ENCODE measurements at places on chromosomes 2 and 18.

GRCh38 chr2:118834901-118835745 lies 12.3 kb downstream of the EN1 start:
- DNase-seq = peak; percentile 17

DNA sequence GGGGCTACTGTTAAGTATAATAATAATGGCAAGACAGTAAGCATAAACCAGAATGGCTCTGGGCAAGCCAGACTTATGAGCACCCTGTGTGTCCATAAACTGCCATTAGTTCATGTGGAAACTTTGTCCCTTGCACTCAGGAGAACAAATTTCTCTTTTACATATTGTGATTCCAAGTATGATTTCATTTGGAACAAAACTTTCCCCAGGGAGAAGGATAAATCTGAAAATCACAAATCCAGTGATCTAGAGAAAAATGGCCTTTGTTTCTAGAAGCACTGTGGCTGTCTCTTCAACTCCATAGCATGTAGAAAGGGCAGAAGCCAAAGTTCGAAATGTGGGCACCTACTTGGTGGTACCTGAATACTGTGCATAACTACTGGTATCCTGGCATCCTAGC lies 823.7 kb upstream of the SOX11 start:
- DNase-seq = no peak

GRCh38 chr2:59462422-59463197 lies 1090.8 kb downstream of the BCL11A start:
- no peak for DNase-seq

DNA sequence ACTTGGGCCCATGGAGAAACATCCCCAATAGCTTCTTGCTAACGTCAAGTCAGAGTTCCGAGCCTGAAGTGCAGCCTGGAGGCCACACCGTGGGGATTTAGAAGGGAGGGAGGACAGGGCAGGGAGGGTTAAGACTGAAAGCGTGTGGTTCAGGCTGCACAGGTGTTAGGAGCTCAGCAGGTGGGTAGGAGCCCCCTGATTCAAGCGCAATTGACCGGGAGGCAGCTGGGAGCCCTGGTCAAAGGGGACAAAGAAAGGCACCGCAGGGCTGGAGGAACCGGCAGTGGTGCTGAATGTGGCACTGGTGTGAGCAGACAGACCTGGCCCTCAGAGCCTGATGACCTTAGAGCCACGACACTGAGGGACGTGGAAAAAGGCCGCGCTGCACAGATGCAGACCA lies 149.6 kb downstream of the TMEM18 start:
- no peak for DNase-seq

DNA sequence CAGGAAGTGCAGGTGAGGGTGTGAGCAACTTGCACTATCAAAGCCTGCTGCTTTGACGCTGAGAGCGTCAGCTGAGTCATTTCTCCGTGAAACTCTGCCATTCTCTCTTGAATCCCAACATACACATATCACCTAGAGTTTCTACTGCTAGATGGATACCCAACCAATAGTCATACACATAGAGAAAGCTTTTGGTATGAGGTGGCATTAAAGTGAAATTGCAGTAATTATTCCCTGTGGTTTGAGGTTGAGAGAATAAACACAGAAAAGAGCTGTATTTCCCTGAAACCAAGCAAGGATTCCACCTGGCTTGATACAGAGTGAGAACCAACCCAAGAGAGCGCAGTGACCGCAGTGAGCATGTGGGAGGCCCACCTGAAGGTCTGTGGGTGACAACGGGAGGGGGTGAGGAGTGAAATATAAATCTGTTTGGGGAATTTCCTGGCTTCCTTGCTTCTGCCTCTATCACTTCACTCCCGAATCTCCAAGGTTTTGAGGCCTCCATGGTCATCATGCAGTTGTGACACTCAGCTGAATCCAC lies 28.8 kb upstream of the TMEM18 start:
- no peak for DNase-seq

DNA sequence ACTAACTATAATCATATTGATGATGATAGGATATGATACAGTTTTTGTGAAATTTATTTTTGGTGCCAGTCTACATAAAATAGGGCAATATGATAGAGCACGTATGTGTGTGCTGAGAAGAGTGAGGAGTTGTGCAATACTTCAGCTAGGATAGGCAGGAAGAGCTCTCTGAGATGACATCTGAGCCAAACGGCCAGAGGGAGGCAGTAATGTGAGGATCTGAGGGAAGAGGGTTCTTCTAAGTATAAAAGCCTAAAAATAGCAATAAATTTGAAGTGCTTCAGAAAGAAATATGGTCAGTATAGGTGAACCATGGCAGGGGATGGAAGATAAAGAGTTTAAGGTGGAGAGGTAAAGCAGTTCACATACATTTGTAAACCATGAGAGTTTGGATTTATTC lies 102.5 kb downstream of the OLA1 start:
- DNase-seq = no peak

DNA sequence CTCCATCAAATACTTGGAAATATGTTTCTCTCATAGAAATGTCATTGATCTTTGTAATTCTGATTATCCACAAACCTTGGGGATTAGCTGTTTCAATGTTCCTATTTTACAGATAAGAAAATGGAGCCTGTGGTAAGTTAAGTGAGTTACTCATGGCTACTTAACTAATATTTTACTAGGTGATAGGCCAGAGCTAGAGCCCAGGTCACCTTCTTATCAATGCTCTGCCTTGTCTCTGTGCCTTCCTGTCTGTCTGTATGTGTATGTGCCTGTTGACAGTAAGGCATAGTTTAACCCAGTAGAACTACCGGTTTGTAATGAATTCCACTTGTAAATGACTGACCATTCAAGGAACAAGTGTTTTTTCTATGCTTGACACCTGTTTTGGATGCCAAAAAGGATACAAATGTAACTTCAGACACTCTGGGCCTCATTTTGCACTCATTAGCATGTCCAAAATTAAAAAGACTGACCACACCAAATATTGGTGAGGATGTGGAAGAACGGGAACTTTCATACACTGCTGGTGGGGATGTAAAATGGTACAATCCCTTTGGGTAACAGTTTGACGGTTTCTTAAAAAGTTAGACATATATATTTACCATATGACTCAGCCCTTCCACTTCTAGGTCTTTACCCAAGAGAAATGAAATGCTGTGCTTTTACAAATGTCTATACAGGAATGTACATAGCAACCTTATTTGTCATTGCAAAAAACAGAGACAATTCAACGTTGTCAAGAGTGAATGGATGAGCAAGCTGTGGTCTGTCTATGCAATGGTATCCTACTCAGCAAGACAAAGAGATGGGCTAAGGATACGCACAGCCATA lies 19.6 kb upstream of the IL1A start:
- no peak for DNase-seq

DNA sequence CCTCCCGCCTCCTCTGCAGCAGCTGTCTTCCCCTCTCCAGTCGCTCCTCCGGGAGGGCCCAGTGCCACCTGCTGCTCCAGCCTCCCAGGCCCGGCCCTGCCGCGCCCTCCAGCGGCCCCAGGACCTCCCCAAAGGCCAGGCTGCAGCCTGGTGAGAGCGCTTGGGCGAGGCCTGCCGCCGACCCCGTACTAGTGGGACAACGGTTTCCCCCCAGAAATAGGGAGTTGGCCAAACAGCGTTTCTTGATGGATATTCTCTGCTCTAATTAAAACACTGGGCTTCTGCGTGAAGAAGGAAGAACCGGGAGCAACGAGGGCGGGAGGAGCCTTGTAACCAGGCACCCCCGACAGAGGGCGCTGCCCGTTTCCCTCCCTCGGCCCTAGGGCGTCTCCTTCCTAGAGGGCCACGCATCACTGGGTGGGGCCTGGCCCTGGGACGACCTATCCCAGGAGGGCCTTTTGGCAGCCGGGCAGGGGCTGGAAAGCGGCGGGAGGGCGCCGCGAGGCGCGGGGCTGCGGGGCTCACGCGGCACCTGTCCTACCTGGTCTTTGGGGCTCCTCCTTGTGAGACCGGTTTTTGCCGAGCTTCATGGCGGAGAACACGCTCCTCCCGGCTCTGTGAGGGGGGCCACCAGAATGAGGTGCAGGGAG lies 25.4 kb upstream of the OTOF start:
- peak; percentile 79 for DNase-seq

- no peak for DNase-seq
These were observed 498.7 kb upstream of the RAB6C start for GRCh38 chr2:129480790-129481189.

DNA sequence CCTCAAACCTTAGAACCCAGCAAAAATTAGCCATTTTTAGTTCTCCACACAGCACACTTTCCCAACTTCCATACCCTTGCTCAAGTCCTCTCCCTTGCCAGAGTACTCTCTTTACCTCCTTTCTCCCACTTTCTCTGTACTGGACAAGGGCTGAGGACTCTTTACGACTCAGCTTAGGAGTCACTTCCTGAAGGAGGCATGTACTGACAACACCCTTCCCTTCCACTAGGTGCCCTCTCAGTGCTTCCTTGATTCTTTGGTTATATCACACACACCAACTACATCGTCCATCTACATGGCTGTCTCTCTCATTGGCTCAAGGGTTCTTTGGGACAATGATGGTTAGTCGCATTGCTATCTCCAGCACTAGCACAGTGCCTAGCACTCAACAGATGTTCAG lies 5.2 kb upstream of the C18orf63 start:
- no peak for DNase-seq

DNA sequence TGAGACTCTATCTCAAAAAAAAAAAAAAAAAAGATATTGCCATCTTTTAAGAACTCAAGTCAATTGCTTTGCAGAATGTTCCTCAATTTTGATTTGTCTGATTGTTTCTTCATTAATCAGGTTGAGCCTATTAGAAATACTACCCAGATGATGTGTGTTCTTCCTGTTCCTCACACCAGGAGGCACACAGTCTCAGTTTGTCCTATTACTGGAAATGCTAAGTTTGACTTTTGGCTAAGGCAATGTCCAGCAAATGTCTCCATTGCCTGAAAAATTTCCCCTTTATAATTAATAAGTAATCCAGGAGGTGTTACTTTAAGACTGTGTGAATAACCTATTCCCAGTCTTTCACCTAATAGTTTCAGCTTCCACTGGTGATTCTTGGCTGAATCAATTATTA lies 28.4 kb downstream of the BOLA3 start:
- no peak for DNase-seq

GRCh38 chr2:3461801-3462492 lies 57.4 kb downstream of the ADI1 start:
- peak; percentile 53 for DNase-seq

DNA sequence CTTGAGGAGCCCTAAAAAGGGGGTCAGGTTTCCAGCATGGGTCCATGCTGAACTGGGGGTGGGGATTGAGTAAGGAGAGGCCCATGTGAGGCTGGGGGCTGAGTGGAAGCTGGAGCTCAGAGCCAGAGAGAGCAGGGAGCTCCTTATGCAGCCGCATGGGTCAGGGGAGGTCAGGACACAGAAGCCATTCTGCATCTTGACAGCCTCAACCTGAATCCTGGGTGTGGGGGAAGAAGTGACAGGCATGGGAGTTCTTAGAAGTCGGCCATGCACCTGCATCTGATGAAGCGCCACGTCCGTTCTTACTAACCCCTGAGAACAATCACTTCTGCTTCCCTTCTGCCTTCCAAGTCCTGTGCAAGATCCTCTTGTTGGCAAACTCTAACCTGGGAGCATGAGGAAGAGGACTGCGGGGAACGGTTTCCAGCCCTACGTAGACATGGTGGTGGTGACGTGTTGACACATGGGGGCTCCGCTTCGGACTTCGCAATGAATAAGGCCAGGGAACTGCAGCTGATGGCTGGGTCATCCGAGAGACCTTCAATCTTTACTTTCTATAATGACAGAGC lies 22.3 kb downstream of the GNLY start:
- DNase-seq = no peak

DNA sequence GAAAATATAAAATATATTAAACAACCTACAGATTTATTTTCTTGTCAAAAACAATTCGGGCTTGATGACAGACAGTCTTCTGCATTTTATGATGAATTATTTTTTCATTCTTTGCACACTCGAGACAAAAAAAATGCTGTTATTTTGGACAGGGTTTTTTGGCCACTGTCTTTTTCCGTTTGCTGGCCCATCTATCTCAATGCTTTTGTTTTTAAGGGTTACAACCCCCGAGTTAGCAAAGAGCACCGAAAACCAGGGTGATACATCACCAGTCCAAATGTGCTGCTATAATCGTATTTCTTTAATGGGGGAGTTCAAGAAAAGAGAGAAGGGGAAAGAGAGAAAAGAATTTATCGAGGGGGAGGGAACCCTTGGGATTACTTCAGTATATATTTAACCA lies 7.7 kb downstream of the EVX2 start:
- DNase-seq = no peak

- no peak for DNase-seq
These were observed 91.2 kb downstream of the TWIST2 start for GRCh38 chr2:238939074-238939473.

DNA sequence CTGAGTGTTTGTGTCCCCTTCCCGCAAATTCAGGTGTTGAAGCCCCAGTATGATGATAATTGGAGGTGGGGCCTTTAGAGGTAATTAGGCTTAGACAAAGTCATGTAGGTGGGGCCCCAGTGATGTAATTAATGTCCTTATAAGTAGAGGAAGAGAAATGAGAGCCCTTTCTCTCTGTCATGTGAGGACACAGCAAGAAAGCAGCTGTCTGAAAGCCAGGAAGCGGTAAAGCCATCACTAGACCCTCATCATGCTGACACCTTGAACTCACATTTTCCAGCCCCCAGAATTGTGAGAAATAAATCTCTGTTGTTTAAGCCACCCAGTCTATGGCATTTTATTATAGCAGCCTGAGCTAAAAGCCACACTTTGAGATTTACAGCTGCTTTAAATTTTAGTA lies 1580.0 kb downstream of the LRP1B start:
- no peak for DNase-seq

DNA sequence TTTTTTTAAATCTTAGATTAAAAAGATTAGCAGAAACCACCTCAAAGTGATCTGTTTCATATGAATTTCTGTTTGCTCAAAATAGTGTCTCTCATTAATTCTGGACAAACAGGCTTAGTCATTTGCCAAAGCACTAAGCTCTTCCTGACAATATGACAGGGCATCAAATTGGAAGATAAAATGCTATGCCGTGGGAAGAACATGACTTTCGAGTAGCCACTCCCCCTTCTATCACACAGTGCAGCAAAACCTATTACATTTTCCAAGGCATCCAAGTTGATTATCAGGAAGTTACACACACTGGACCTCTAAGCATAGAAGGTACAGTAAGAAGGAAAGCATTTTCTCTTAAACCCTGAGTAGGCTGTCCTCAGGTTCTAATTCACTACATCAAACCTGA lies 89.5 kb downstream of the STK39 start:
- DNase-seq = no peak

All from activated naive CD4-positive, alpha-beta T cell treated with anti-CD3 and anti-CD28 coated beads, Interleukin-2, amount 50 U/mL, for 72 hours (primary cell).